Right renal pelvis (tissue), 4 donors: ENCODE measurements at places on chromosomes 3 and 15. TPM values are rescaled to one million over a fixed set of nuclear protein-coding genes. Genes with fewer than 3 reads are reported as not detected.

DNA sequence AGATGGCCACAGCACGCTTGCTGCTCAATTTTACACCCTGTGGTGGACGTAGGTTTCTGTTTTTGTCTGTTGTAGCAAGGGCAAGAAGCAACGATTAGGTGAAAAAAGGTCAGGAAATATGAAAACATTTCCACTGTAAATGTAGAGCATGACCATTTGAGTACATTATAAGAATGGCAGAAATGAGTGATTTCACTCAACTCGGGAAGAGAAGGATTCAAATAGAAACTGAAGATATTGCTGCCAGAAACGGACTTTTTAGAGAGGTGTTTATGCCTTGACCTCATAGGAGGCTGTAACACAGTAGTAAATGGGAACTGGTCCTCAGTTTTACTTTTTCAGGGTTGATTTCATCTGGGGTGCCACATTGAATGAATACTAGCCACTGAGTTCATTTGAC lies 33.1 kb upstream of the GASK1A start:
- no peak for DNase-seq

- DNase-seq, result no peak
These were observed 356.6 kb downstream of the GABRG3 start for GRCh38 chr15:27327467-27328025.

DNA sequence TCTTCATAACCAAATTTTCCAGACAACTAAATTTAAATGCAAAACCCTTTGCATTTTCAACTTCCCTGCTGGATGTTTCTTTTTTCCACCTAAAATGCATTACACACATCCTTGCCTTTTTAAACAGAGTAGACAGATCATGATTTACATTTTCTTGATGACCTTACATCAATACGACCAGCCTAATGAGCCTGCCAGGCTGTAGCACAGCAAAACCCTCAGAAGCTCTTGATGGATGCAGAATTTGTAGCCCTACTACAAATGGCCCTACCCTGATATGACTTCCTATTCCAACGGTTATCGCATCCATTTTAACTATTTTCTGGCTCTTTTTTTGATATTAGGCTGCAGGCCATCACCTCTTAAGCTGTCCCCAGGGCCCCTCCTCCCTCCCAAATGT lies 66.3 kb downstream of the NTRK3 start:
- no peak for DNase-seq

DNA sequence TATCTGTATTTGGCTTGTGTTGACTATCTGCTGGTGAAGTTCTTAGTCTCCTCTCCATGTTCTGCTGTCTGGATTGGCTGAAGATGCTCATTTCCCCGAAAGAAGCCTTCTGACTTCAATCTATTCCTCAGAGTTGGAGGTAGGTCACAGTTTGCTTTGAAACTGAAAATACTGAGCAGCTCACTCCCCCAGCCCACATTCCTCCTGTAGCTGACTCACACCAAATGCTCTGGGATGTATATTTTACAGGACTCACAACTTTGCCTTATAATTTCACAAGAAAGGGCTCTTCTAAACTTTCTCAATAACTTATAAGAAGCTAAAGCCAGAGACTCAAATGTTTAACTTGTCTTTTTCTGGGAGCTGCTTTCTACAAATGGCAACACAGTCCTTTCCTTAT lies 36.3 kb upstream of the SNX4 start:
- DNase-seq, result no peak

DNA sequence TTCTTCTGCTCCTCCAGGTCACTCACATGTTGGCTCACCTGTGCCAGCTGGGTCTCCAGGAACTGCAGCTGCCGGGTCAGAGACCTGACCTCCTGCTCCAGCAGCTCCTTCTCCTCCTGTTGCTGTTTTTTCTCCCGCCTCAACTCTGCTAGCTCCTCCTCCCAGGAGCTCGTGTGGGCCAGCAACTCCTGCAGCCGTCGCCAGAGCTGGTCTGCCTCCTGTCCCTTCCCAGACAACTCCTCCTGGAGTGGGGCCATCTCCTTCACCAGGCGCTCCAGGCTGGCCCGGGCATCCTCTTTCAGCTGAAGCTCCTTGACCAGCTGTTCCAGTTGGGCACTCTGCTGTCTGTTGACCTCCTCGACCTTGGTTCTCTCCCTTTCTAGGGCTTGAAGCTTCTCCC lies 24.5 kb downstream of the CXCR6 start:
- no peak for DNase-seq

GRCh38 chr3:126508564-126508964 lies 9.0 kb downstream of the UROC1 start:
- DNase-seq, result no peak

DNA sequence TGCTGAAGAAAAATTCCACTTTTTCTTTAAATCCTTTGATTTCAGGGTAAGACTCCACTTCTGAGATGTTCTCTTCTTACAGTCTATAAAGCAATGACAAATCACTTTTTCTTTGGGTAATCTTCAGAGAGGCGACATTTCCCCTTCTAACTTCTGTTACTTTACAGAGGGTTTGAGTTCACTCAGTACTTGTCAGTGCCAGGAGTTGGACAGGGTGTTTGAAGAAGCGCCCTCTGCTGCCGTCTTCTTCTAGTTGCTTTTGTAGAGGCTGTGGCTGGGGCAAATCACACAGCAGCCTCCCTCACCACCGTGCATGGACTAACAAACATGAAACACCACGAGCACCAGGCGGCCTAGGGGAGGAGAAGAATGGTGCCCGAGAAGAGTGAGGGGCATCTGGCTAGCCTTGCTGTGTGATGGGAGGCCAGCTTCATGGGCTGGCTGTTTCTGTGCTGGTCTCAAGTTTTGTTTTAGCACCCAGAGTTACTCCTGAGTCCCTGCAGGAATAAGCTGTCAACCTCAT lies at the start of gene CD80:
CD80 (minus strand) TSS at position 174 of the 523 bp plus-strand sequence. CDS start 1,886 bp downstream, outside the sequence.
- no peak for DNase-seq

- no peak for DNase-seq
These were observed 358.3 kb upstream of the CFAP20DC start for GRCh38 chr3:59408047-59408624.

GRCh38 chr3:13188181-13188779 lies 115.1 kb upstream of the IQSEC1 start:
- DNase-seq, result no peak

The SAMD7 gene
- not detected for polyA plus RNA-seq

GRCh38 chr3:73504239-73504638 lies 120.5 kb downstream of the PDZRN3 start:
- no peak for DNase-seq

- DNase-seq, result no peak
These were observed 294.2 kb downstream of the UACA start for GRCh38 chr15:70469182-70469581.

The NAALADL2 gene
- 25.9 TPM for polyA plus RNA-seq

The PPP4R2 gene
- polyA plus RNA-seq, result 107 TPM

GRCh38 chr15:29050870-29051269 lies 165.1 kb downstream of the APBA2 start:
- DNase-seq, result no peak

- DNase-seq, result no peak
These were observed 2.0 kb downstream of the TRIM71 start for GRCh38 chr3:32819551-32820348.

DNA sequence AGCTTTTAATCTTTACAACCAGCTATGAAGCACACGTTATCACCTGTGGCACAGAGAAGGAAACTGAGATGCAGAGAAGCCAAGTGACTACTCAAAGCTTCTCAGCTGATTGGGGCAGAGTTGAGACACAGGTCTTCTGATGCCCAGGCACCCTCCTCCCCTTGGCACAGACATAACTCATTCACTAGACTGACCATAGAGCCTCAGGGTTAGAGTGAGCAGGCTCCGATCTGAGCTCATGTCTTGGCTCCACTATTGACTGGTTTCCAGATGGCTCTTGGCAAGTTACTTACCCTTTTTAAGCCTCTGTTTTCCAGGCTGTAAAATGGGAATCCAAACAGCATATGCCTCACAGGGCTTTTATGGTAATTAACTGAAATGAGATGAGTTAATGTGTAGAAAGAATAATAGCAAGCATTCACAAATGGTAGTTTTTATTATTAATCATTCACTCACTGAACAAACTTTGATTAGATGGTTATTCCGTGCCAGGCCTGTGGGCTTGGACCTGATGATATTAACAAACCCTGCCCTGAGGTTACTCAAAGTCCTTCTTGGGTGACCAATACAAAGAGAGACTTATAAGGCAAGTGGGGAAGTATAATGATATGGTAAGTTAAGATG lies 184.3 kb downstream of the ANXA2 start:
- DNase-seq, result no peak

DNA sequence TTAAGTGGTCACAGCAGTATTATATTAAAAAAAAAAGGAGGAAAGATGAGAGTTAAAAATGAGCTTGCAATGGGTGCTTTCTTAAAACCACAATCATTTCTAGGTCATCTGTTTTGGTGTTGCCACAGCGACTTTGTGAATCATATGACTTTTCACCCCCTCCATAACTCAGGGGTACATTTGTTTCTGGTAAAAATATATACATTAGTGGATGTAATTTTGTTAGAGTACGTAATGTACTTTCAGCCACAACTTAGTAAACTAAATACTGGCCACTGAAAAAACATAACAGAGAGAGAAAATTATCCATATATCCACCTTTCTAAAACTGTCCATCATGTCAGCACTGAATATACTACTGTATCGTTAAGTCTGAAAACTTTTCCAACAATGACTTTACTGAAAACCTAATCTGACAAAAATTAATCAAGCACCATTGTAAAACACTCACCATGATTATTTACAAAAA lies 3.4 kb downstream of the ANKRD28 start:
- DNase-seq, result no peak

- peak; percentile 48 for DNase-seq
These were observed 247.7 kb downstream of the ZBTB20 start for GRCh38 chr3:114899186-114899931.

The TRPM1 gene
- 0.20 TPM for polyA plus RNA-seq

The NOX5 gene
- 0.48 TPM for polyA plus RNA-seq

GRCh38 chr15:60652870-60653269 lies 173.9 kb upstream of the ICE2 start:
- DNase-seq, result no peak

- DNase-seq, result no peak
These were observed 11.3 kb upstream of the KNL1 start for GRCh38 chr15:40582726-40583246.

- no peak for DNase-seq
These were observed 25.9 kb upstream of the PLA2G4D start for GRCh38 chr15:42120285-42120684.

The GPR160 gene
- polyA plus RNA-seq, result 42.0 TPM

DNA sequence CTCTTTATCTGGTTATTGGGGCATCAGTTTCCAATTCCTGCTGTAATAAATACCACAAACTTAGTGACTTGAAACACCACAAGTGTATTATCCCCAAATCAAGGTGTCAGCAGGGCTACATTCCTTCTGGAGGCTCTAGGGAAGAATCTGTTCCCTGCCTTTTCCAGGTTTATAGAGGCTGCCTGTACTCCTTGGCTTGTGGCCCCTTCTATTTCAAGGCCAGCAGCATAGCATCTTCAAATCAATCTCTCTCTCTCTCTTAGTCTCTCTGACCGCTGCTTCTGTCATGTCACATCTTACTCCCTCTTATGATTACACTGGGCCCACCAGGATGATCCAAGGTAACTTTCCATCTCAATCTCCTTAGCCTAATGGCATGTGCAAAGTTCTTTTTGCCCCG lies 44.9 kb upstream of the CA12 start:
- no peak for DNase-seq

The EIF4E3 gene
- 11.7 TPM for polyA plus RNA-seq

GRCh38 chr15:60179786-60180391 lies 175.8 kb downstream of the FOXB1 start:
- no peak for DNase-seq

The GOLGA8S gene
- polyA plus RNA-seq, result 1.1 TPM

The KIF23 gene
- 33.8 TPM for polyA plus RNA-seq

GRCh38 chr15:100777821-100778220 lies 101.8 kb upstream of the ALDH1A3 start:
- DNase-seq, result no peak

The TGM5 gene
- not detected for polyA plus RNA-seq

- DNase-seq, result no peak
These were observed 20.9 kb downstream of the PSTPIP1 start for GRCh38 chr15:77015646-77016320.

DNA sequence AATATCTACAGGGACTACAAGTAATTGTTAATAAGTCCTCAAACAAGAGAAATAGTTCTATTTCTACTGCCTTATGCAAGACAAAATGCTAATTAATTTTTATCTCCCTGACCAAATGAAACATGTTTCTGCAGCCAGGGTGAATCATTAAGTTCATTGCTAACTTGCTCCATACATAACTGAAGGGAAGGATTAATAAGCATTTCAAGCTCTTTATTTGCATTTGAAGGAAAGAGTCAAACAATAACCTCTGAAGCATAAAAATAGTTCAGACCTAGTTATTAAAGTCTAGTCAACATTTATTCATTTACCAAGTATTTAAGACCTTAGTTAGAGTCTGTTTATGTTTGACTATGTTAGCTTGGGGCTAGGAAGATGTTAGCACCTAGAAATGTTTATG lies 120.0 kb downstream of the ATP1B3 start:
- DNase-seq, result no peak

DNA sequence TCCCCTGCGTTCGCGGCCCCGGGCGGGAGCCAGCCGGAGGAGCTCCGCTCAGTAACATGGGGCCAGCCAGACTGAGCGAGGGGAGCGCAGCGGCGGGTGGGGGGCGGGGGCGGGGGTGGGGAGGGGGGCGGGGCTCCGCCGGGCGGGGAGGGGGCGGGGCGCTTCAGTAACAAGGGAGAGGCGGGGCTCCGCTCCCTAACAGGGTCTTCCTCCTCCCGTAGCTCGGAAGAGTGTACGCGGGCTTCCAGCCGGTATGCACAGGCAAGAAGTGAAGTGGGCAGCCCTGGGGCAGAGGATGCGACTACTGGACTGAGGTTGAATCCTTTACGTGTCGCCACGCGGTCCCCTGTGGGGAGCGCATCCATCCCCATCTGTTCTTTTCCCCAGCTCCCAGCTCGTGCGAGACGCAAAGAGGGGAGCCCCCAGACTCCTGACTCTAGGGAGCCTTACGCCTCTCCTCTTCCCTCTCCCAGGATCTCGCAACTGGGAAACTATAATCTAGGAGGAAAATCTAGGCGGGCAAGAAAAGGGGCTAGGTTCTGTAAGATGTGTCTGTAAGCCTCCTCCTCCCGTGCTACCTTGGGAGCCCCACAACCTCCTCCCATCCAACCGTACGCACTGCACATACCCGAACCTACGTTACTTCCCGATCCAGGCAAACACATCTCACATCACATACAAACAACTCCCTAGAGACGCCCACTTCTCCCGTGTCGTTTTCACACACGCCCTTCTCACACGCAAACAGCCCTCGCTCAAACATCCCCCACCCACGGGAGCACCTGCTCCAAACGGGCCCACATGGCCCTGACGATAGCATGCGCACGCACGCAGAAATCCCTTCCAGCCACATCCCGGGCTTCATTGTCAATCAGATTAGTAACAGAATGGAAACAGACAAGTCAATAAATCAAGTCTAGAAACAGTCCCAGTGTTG lies at the start of gene SHF:
SHF (minus strand) TSS at position 73 of the 937 bp plus-strand sequence; CDS start at position 58, 15 bp downstream.
- DNase-seq, result peak; percentile 56

- no peak for DNase-seq
These were observed 512.1 kb downstream of the SHQ1 start for GRCh38 chr3:72336114-72336651.

The GHRL gene
- 2.9 TPM for polyA plus RNA-seq

GRCh38 chr3:66435989-66436388 lies 64.8 kb downstream of the LRIG1 start:
- DNase-seq, result no peak

The CISH gene
- 40.4 TPM for polyA plus RNA-seq

The SEMA3G gene
- 34.9 TPM for polyA plus RNA-seq

GRCh38 chr3:36477655-36478054 lies 97.4 kb downstream of the STAC start:
- DNase-seq, result no peak

- DNase-seq, result no peak
These were observed 283.3 kb upstream of the RGMA start for GRCh38 chr15:93372208-93372864.
